ENCODE measurements at places on chromosomes 5 and 9.

DNA sequence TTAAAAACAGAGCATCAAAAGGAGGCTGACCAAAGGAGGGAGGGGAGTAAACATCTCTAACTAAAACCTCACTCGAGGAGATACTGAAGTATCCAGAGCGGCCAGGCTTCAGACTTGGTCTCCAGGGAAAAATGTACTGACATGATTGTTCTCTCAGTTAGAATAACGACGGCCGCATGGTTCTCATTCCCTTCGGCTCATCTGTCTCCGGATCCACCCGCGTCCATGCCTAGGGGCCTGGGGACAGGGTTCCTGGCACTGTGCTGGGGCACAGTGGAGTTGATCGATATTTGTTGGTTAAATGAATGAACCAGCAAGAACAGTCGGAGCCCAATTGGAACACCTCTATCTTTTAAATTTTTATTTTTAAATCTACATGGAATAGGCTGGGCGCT lies 167.1 kb upstream of the PHYKPL start:
- DNase-seq, result peak; percentile 39

GRCh38 chr5:58156973-58157701 lies 302.7 kb downstream of the PLK2 start:
- no peak for DNase-seq

DNA sequence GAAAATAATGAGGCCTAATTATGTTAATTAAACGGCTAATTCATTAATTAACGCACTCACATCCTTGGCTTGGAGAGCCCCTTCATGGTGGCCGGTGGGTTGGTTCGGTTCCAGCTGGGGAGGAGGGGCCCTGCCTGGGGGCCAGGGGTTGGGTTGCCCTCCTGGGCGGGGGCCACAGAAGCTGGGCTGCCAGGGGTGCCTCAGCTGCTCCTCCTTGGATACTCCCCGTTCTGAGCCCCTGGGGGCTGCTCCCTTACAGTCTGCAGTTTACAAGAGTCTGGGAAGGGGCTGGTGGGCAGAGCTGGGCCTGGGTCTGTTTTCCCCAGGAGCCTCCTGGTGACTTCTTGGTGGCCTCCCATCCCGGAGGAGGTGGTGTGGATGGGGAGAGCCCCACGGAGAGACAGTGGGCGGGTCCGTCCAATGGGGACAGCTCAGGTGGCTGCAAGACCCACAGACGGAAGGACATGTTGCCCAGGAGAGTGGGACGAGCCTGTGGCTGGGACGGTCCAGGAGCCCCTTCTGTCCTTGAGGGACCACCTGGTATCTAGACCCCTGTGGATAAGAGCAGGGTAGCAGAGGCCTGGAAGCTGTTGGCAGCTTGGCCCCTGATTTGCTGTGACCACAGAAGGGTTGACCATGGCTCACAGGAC lies 277.5 kb downstream of the PBX3 start:
- DNase-seq, result peak; percentile 76

DNA sequence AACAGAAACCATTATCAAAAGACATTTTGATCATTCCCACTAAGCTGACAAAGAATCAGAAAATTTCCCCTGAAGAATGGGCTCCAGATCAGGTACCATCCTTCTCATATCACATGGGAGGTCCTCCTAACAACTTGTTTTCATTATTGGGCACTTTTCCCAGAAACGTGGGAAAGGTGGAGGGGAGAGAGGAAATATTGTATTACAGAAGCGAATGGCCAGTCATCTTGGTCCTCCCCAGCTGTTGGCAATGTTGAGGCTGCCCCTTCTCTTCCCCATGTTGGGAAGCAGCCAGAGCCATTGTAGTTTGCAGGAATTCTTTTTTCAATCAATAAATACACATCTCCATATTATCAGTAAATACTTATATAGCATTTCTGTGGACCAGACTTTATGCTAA lies 126.2 kb upstream of the ZNF608 start:
- DNase-seq, result no peak
